ENCODE measurements at places on chromosomes 13 and 19.

DNA sequence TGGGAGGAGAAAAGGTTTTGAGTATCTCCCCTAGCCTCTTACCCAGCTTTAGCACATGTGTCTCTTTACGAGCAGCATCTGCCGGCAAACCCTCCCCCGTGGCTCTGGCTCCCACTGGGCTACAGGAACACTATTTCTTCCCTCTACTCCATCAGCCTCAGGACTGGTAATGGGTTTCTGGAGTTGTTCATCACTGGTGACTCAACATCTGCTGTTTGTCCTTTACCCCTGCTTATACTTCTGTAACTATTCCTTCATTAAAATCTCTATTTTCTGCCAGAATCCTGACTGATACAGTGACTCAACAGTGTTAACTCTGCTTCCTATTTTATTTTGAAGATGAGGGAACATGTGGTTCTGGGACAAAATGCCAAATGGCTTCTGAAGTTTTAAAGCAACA, 437.3 kb upstream of the HTR2A start:
- DNase-seq, result no peak

GRCh38 chr19:55368701-55369563, 1.3 kb downstream of the IL11 start:
- no peak for DNase-seq

- DNase-seq, result no peak
Observed at GRCh38 chr19:42985588-42985987, 40.7 kb downstream of the PSG11 start.

GRCh38 chr19:35509861-35510625, 3.4 kb downstream of the DMKN start:
- DNase-seq, result peak; percentile 63

DNA sequence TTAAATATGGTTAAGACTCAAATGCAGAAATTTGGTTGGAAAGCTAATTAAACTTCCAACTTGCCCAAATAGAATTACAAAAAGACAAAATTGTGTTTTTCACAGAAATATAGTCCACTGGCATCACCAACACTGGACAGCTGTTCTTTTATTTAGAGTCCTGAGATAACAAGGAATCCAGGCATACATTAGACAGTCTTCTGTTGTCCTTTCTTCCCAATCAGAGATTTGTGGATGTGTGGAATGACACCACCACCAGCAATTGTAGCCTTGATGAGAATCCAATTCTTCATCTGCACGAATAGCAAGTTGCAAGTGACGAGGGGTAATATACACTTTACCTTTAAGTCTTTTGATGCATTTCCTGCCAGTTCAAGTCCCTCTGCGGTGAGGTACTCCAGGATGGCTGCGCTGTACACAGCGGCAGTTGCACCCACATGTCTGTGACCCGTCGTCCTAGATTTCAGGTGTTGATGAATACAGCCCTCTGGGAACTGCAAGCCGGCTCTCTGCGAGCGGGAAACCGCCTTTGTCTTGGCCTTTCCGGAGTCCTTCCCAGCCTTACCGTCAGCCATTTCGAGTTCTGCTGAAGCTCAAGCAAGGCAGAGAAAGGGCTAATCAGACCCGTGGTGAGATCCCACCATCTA, 14.7 kb downstream of the UBAC2 start:
- no peak for DNase-seq

- peak; percentile 30 for DNase-seq
Observed at GRCh38 chr19:48999481-49000325, 6.0 kb downstream of the RUVBL2 start.

DNA sequence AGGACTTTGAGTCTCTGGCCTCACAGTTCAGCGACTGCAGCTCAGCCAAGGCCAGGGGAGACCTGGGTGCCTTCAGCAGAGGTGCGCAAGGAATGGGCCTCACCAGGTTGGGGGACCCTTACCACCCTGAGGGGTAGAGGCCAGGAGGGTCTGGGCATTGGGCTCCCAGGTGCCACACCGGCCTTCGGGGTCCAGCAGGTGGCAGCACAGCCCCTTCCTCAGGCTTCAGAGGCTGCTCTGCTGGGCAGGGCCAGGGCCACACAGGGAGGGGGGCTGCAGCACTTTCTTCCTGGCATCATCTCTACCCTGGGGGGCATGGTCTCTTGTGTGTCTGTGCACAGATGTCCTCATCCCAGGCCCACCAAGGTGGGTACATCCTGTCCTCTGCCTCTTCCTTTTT, 12.9 kb downstream of the PIN1 start:
- DNase-seq, result no peak

- no peak for DNase-seq
Observed at GRCh38 chr13:48009284-48009683, 8.2 kb upstream of the SUCLA2 start.

- no peak for DNase-seq
Observed at GRCh38 chr13:60075850-60076249, 87.9 kb downstream of the DIAPH3 start.

DNA sequence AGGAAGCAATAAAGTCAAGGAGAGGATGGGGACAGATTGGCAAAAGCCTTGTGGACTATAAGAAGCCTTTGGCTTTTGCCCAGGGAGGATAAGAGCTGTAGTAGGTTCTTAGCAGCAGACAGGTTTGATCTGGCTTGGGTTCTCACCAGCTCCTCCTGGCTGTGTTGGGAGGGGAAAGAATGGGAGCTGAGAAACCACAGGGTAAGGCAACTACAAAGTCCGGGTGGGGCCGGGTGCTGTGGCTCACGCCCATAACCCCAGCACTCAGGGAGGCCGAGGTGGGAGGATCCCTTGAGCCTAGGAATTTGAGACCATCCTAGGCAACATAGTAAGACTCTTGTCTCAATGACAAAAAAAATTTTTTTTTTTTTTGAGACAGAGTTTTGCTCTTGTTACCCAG, 20.6 kb downstream of the NECTIN2 start:
- no peak for DNase-seq

DNA sequence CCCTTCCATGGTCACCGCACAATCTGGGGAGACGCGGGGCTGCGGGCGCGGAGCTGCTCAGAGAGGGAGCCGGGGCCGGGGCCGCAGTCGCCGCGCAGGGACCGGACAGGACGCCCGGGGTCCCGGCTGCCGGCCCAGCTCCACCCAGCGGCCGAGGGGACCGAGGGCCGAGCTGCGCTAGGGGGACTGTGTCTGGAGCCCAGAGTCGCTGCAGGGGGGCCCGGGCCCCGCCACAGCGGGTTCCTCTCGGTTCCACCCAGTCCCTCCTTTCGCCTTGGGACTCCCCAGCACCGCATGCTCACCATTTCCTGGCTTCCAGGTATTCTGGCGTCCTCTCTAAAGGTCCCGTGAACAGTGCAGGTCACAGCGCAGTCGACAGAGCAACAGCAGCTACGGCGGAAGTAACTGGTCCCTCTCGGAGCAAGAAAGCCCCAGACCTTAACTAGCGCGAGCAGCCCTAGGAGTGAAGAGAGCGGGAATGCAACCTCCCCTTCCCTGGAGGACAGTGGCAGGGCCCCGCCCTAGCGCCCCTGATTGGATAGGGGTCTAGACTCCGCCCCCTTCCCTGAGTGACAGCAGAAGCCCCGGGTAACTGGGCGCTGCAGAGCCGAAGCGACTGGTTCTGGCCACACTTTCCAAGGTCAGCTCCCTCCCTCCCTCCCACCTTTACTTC, at the start of gene ZNF878:
TSS of gene ZNF878 (minus strand) at position 465 of the 673 bp plus-strand sequence. CDS start at position 305, 160 bp downstream.
- peak; percentile 53 for DNase-seq

GRCh38 chr19:49152119-49152550, 3.1 kb downstream of the HRC start:
- DNase-seq, result no peak

- no peak for DNase-seq
Observed at GRCh38 chr13:41648314-41648935, 191.1 kb downstream of the RGCC start.

DNA sequence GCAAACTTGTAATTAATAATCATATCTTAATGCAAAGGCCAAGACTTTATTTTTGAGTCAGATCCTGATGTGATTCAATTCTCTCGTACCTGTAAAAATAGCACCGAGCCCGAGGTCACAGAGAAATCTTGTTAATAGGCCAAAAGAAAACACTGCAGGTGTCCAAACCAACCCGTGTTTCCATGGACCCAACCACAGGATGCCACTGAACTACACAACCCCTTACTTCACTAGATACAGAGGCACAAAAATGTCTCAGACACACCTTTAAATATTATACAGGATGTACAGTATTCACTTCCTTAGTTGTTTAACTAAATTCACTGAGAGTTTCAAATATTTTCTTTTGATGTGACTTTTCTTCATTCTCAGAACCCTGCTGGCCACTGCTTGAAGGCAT, 530.9 kb downstream of the MYO16 start:
- no peak for DNase-seq

- DNase-seq, result no peak
Observed at GRCh38 chr13:110830331-110830730, 84.5 kb downstream of the ANKRD10 start.

GRCh38 chr13:111922086-111922485, 144.9 kb upstream of the SOX1 start:
- no peak for DNase-seq

Data from stimulated activated CD4-positive, alpha-beta T cell treated with anti-CD3 and anti-CD28 coated beads, Interleukin-1b, Interleukin-23, amount 100 ng/mL, for 24 hours (primary cell).